Hepatocyte (in vitro differentiated cells): ENCODE measurements at places on chromosomes 11 and 22. TPM values are rescaled to one million over a fixed set of nuclear protein-coding genes. Genes with fewer than 3 reads are reported as not detected.

Gene F2
- total RNA-seq = 79.7 and 85.9 TPM in 2 replicates

Gene CRYBB2
- total RNA-seq = 0.37 TPM in 1 of 2 replicates, not detected in the other

DNA sequence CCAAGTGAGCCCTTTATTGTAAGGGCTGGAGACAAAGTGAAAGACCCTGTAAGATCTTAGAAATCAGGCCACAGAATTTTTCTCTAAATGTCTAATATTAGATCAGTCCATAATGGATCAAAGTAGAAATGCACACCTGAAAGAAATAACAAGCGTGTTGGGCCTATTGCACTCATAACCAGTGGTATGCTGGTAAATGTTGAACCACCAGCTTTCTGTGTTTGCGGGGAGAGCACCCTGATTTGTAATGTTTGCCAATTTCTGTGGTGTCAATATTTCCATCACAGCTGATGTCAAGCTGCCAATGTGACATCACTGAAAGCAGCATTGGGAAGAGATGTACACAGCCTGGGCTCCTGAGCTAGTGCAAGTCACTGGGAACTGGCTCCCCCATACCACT, 46.2 kb downstream of the ENDOD1 start:
- no peak for DNase-seq

DNA sequence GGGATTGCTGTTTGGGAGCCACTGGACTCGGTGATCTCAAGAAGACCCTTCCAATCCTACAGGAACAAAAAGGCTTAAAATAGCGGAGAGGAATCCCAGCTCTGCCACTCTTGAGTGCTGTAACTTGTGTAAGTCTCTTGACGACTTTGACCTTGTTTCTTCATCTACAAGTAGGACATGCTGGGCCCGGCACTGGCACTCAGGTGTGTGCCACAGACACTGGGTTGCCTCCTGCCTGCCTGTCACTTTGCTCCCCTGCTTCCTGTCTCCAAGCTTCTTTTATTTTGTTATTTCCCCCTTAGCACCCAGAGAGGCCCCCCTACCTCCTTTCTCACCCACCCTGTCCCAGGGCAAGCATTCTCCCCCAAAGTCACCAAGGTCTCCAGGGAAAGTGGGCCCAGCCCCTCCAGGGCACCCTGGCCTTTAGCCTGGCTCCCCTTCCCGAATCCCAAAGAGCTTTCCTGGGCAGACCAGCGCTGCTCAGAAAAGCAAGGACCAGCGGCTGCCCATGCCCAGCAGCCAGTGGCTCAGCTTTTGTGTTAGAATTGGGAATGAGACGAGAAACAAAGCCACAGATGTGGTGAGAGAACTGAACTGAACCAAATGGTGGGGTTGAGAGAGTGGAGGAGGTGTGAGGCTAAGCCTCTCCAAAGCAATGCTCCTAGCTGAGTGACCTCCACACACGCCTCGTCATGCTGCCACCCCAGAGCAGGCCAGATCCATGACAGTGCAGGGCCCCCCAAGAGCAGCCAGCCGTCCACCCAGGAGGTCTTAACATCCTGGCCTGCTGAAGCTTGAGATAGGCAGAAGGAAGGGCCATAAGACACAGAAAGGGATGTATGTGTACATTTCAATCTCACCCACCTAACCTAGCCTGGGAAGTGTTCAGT, 4.5 kb downstream of the TRIM29 start:
- DNase-seq = no peak

DNA sequence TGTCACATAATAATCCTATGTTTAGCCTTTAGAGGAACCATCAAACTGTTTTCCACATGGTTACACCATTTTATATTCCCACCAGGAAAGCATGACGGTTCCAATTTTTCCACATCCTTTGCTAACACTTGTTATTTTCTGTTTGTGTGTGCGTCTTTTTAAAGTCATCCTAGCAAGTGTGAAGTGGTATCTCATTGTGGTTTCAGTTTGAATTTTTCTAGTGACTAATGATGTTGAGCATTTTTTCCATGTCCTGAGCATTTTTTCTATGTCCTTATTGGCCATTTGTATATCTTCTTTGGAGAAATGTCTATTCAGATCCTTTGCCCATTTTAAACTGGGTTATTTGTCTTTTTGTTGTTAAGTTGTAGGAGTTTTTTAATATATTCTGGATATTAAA, 53.7 kb upstream of the DEPDC7 start:
- DNase-seq = no peak

- no peak for DNase-seq
Observed at GRCh38 chr11:105081412-105082150, 36.4 kb upstream of the CARD16 start.

- DNase-seq = peak; percentile 46
Observed at GRCh38 chr11:2898366-2899079, 12.9 kb upstream of the CDKN1C start.

DNA sequence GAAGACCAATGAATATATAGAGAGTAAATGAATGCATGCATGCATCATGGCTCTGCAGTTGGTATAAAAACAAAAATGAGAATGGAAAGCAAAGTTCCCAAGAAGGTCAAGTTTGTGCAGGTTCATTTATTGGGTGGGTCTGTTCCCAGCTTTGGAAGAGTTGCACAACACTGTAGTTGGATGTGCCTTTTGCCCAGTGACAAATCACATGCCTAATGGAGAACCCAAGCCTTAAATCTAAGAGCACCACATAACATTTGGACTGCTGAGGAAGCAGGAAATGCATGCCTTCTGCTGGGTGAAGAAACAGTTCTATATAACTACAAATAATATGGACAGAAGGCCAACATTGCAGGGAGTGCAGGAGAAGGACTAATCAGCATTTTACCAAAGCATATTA, 30.6 kb downstream of the PRCP start:
- DNase-seq = no peak

DNA sequence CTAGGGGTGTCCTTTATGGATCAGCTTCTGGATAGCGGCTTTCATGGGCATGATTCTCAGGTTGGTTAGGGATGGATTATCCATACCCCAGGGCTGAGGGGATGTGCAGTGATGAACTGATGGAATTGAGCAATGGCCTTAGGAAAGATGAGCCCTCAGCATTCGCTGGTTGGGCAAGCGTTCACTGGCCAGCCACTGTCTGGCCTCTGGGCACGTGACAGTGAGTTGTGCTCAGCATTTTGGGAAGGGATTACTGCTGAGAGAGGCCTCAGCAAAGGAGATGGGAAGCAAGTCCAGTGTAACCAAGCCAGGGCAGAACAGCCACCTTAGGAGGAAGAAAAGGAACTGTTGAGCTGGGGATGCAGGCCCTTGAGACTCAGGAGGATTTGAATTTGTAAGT, 17.4 kb downstream of the UBASH3B start:
- DNase-seq = no peak

DNA sequence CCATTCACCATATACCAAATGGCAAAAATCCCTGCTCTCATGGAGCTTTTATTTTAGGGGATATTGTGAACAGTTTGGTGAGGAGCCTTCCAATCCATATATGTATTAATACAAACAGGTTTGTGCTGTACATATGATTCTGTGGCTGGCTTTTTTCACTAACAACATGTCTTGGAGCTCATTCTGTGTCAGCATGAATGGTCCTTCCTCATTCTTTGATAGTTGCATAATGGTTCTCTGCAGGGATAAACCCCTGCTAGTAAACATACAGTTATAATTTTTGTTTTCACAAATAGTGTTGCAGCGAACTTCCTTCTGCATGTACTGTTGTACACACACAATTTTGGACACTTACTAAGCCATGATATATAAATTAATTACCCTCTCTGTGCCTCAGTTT, 8.3 kb downstream of the PRR5L start:
- DNase-seq = no peak

DNA sequence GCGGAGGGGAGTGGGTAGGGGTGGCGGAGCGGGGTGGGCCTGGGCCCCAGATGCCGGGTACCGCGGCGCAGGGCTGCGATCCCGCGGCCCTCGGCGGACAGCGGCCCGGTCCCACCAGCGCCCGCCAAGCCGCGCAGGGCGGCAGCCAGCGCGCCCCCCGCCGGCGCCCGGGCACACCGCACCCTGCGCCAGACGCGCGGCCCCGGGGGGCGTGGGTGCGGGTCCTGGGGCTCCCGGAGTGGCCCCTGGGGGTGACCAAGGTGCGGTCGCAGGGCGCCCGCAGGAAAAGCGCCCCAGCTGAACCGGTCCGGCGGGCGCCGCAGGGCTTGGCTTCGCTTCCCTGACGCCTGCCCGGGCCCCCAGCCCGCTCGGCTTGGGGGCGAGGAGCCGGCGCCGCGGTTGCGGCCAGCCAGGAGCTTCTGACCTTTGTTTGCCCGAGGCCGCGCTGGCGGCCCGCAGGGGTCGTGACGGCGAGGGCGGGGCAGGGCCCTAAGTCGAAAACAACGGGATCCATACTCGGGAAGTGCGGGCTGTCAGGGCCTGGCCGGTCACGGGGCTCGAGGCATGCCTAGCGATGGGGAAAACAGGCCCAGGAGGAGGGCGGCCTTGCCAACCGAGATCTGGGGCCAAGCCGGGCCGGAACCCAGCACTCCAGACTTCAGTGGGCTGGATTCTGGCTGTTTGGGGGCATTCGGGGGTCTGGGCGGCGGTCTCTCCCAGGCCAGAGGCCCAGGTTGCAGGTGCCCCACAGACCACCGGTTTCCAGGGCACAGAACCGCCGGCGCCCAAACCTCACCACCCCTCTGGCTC, 581 bp upstream of the AP5B1 start:
- DNase-seq = peak; percentile 59

GRCh38 chr22:27980424-27981148, 61.5 kb upstream of the PITPNB start:
- DNase-seq = no peak

GRCh38 chr22:49793296-49793695, 34.4 kb downstream of the BRD1 start:
- DNase-seq = no peak

DNA sequence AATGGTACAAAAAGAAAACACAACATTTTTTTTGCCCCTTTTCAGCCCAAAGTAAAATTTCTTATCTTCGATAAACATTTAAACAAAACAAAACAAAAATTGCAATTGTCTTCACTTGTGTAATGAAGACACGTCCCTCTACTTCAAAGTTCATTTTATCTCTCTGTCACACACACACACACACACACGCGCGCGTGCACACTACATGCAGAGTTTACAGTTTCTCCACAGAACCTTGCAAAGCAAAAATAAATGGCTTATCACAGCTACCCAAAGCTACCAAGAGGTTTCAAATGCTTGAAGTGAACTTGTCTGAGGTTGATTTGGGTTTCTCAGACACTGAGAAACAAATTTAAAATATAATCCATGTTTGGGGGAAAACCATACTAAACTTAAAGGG, 72.3 kb downstream of the ETS1 start:
- no peak for DNase-seq

- DNase-seq = no peak
Observed at GRCh38 chr11:1964348-1964747, 17.2 kb downstream of the MRPL23 start.

- peak; percentile 93 for DNase-seq
Observed at GRCh38 chr11:76721755-76722677, 51.5 kb upstream of the LRRC32 start.

- DNase-seq = no peak
Observed at GRCh38 chr22:49705972-49706352, 121.7 kb downstream of the BRD1 start.

- DNase-seq = no peak
Observed at GRCh38 chr11:59779487-59779886, 24.3 kb downstream of the STX3 start.

DNA sequence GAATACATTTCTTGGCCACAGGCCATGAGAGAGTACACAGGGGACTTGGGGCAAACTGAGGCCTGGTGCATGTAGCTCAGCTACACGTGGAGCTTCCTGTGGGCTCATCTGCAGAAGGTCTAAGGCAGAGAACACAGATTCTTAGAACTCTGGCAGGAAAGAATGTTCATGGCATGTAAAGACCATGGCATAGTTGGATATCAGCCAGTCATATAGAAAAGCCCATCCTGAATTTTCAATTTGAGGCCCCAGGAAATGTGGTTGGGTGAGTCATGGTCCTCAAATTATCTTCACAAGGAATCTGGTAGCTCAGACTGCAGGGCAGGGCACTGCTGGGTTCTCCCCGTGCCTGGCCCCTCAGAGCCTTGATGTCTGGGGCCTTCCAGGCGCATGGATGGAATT, 13.7 kb upstream of the ST3GAL4 start:
- no peak for DNase-seq

- no peak for DNase-seq
Observed at GRCh38 chr22:41324821-41325528, 23.6 kb downstream of the ZC3H7B start.

- no peak for DNase-seq
Observed at GRCh38 chr22:43289531-43289963, 53.6 kb downstream of the SCUBE1 start.
